Stomach (tissue), 19 donors: ENCODE measurements at places on chromosomes 11 and 22. TPM values are rescaled to one million over a fixed set of nuclear protein-coding genes. Genes with fewer than 3 reads are reported as not detected.
A peak's percentile ranks its signal among the peaks of the same experiment; 100 is the strongest.

FIBIN gene
- 4.1 TPM for total RNA-seq

BACE1 gene
- total RNA-seq: 15.6 TPM

ISX gene
- total RNA-seq: 0.55 TPM

- DNase-seq: peak; percentile 17
Measured at GRCh38 chr11:8261291-8261690, 2.4 kb downstream of the LMO1 start.
